Aorta (tissue), 5 donors: ENCODE measurements at places on chromosomes 4 and X.

DNA sequence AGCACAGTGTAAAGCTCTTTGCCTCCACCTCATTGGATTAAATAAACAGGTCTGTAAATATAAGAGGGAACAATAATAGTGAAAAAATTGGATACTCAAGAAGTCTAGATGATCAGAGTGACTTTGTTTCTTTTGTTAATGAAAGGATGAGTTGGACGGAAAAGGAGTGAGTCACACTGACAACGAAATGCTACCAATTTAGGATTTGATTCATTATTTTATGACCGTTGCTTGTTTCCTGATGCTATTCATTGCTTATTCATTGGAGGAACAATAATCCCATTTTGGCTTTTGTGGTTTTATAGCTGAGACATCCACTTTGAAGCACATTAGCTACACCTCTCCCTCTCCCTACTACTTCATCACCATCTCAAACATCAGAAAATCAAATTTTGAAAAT lies 74.4 kb upstream of the DYNLT3 start:
- no peak for DNase-seq

DNA sequence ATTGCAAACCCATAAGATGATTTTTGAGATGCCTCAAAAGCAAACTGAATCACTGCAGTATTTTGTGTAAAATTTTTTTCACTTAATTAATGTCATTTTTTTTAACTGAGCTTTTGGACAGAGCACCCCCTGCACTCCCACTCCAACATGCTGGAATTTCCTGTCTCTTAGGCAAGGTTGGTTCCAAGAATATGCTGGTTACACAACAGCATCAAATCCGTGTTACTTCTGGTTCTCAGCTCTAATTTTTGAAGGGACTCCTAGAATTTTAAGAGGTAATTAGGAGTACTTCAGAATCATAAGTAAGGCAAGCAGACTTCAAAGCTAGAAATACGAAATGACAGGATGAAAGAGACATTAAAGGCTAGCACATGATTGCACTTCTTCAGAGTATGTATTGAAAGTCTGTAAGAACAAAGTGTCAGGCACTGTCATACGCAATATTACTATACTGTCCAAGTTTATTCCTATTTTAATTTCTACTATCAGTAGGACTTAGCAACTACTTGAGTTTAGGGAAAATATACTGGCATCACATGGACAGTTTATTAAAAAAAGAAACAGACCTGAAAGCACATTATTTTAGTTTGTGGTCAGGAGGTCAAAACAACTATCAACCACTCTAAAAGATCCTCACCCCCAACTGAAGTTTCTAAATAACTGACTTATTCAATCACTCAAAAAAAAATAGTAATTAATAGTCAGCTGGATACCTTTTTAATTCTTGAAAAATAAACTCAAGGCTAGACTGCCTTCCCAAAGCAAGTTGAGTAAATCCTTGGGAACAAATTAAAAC lies 1.6 kb upstream of the JCHAIN start:
- DNase-seq = no peak

GRCh38 chrX:39915081-39915480 lies 182.7 kb downstream of the BCOR start:
- DNase-seq = peak; percentile 61

DNA sequence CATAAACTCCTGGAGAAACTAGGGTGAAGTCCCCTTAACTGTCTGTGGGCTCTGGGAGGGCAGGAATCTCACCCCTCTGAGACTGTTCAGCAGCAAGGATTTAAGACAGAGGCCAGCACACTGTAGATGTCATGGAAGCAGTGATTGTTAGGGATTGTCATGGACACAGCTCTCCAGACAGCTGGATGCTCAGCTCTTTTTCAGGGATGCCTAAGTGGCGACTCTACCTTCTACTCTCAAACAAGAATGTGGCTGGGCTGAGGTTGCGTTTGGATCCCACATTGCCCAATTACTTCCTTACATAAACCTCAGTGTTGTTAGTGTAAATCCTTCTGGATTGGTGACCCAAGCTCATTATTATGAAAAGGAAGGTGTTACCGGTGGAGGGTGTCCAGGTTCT lies 291.9 kb upstream of the VCX3A start:
- DNase-seq = no peak

GRCh38 chr4:139665079-139665689 lies 435 bp upstream of the MGST2 start:
- no peak for DNase-seq

DNA sequence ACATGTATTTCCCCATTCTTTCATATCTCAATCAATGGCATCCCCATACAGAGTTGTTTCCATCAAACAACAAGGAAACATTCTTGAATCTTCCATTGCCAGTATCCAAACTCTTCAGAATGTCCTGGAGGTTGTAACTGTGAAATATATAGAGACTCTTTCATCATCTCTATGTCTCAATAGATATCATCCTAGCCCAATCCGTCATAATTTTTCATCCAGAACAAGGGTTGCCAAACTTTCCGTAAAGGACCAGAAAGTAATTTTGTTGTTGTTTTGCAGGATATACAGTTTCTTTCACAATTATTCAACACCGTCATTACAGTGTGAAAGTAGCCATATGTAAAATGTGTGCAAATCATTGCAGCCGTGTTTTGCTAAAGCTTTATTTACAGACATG lies 15.2 kb upstream of the CXCL6 start:
- no peak for DNase-seq

DNA sequence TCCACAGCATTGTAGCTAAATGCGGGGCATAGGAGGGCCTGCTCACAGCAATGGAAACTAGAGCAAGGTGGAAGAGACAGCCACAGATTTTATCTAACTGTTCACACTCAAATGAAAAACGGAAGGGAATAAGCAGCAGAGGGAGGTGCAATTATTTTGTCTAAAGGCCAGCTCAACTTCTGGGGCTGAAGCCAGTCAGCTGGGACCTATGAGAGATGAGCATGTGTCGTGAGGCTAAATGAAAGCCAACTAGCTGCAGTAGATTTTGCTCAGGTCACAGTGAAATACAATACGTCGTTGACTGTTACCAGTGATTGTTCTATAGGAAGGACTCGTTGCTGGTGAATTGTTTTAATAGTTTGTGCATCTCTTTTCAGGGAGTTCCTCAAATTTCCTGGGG lies 26.4 kb upstream of the FGFBP2 start:
- no peak for DNase-seq

DNA sequence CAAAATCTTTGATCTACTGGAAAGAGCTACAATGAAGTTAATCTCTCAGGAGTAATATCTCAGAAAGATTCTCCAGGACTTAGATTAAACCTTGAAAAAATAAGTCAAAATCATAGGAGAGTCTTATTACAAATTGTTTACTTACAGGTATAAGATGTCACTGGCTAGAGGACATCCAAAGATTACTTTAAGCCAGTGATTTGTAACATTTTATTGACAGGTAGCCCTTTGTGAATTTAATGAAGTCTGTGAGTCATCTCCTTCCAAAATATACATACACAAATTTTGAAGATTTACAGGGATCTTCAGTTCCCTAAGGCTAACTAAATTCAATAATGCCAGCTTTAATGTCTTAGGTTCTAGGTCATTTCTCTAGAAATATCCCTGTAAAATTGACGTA lies 359.7 kb downstream of the EPHA5 start:
- DNase-seq = no peak

- DNase-seq = no peak
Observed at GRCh38 chr4:154313004-154313585, 178.5 kb downstream of the DCHS2 start.

- DNase-seq = no peak
Observed at GRCh38 chr4:17033025-17033767, 134.8 kb upstream of the LDB2 start.

- DNase-seq = no peak
Observed at GRCh38 chr4:41215155-41215554, 813 bp upstream of the APBB2 start.

DNA sequence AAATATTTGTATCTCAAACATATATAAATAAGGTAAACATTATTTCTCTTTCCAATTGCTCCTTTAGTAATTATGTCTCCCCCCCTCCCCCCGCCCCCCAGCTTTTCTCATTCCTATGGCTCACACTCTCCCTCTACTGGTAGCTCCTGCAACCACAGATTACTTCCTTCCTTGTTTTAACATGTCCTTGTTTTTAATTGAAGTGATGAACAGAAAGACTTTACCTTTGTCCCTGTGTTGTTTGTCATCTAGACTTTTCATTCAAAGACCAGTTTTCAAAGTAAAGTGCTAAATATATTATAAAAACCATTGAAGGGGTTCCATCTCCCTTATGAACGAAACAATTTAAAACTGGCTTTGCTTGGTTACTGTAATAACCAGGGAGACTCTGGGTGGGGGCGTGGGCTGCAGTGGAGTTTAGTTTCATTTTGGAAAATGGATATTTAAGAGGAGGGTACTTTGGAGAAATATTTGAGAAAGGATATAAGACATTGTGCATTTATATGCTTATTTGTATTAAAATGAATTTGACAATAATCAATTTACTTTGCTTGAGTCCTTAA lies 352.9 kb downstream of the RAPGEF2 start:
- DNase-seq = no peak

DNA sequence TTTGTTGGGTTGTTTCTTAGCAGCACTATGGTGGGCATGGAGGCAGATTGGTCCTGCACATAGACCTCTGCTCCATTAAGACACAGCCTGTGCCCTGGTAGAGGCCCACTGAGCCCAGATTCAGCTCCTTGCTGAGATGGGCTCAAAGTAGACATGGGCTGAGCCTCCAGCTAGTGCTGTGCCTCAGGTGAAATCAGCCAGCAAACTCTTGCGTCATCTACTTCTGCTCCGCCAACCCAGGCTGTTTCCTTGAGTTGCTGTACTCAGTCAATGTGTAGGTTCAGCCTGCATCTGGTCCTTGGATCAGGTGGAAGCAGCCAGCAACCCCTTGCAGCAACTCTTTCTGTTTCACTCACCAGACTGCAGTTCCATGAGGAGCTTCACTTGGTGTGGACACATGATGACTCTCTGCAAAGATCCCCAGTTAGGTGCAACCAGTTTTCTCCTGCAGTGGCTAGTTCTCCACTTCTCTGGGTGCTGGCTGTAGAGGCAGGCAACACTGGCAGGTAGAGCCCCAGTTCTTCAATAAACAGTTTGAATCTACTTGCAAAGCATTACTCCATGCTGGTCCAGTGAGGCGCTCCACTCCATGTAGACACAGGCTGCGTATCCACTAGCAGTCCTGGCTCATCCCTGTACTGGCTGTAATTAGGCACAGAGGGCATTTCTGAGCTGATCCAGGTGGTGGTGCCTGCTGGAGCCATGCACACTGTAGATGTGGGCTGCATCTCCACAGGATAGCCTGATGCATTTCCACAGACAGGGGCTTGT lies 199.0 kb upstream of the MAMLD1 start:
- DNase-seq = no peak

DNA sequence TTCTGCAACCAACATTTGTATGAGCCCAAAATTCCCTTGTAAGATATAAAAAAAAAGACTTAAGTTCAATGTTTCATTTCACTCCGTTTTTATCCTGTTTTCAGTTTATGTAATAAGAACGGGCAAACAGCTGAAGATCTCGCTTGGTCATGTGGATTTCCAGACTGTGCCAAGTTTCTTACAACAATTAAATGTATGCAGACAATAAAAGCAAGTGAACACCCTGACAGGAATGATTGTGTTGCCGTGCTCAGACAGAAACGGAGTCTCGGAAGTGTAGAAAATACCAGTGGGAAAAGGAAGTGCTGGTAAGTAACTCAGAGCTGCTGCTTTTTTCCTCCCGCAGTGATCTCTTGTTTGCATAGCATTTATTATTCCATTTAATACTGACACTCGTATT lies 2.8 kb downstream of the ANKRD37 start:
- no peak for DNase-seq

DNA sequence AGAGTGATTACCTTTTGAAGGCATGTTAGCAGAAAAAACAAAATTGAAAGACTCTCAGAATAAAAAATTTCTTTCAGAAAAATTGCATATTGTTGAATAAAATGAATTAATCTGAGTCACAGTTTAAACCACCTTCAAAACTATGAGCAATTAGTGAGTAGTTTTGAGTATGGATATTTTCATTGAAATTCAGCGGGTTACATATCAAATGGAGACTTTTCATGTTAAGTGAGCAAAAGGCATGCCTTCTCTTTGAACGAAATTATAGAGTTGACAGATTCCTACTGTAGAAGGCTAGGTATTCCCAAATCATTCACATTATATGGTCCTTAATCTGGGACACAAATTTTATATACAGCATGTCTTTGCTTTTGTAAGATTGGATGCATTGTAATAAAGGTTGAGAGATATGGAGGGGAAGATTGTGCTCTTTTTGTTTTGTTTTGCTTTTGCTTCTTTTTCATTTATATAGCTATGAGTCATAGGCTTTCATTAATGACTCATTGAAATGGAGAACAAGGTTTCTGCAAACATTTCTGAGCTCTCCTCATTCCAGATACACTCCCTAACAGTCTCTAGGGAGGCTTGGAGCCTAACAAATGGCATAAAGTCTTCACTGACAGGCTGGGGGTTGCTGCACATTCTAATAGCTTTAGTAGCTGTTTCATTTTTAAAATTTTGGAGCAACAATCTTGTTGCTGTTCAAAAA lies 21.6 kb downstream of the PCDH18 start:
- no peak for DNase-seq

DNA sequence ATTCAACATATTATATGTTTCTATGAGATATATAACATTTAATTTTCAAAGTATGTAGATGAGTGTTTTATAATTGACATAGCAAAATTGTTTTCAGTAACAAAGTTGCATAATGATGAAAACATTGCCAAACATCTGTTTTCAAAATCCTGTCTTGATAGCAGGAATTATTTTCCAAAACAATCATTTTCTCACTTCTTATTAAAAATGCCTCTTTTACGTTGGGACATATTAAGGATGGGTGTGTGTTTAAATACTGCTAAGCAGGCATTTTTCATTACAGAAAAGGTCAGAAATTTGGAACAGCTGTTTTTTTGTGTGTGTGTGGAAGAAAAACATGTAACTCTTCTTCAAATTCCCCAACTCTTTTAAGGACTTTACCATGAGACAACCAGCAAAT lies 452.0 kb downstream of the SPRY1 start:
- DNase-seq = no peak

GRCh38 chr4:110518889-110519490 lies 43.0 kb downstream of the ENPEP start:
- no peak for DNase-seq

GRCh38 chrX:74779175-74779574 lies 146.1 kb downstream of the NEXMIF start:
- no peak for DNase-seq

DNA sequence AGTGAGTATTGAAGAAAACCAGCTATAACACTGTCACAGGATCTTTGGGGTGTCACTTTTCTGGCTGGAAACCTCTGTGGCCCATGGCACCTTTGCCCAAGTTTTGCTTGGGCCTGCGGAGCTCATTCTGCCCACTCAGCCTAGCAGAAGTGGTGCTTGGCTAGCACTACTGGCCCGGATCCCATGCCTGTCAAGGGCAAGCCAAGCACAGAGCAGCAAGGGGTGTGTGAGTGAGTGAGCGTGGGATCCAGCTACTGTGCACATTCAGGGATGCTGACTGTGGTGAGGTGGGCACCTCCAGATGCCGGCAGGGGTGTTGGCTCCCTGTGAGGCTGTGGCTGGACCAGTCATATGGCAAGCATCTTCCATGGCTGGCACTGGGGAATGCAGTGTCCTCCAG lies 55.4 kb upstream of the RASGEF1B start:
- DNase-seq = no peak

- peak; percentile 80 for DNase-seq
Observed at GRCh38 chr4:1727117-1728031, 6.1 kb downstream of the TACC3 start.

- DNase-seq = no peak
Observed at GRCh38 chrX:120125444-120125843, 9.7 kb upstream of the RHOXF1 start.

GRCh38 chr4:155415662-155416061 lies 38.9 kb upstream of the MAP9 start:
- no peak for DNase-seq

GRCh38 chr4:155419266-155419665 lies 42.5 kb upstream of the MAP9 start:
- DNase-seq = no peak
